Fibroblast of skin of right biceps (primary cell): ENCODE measurements at places on chromosomes 2 and 18.

GRCh38 chr2:68388772-68389171, 23.7 kb downstream of the PLEK start:
- no peak for DNase-seq

GRCh38 chr18:78168526-78168925, 811.1 kb upstream of the SALL3 start:
- DNase-seq, result no peak

DNA sequence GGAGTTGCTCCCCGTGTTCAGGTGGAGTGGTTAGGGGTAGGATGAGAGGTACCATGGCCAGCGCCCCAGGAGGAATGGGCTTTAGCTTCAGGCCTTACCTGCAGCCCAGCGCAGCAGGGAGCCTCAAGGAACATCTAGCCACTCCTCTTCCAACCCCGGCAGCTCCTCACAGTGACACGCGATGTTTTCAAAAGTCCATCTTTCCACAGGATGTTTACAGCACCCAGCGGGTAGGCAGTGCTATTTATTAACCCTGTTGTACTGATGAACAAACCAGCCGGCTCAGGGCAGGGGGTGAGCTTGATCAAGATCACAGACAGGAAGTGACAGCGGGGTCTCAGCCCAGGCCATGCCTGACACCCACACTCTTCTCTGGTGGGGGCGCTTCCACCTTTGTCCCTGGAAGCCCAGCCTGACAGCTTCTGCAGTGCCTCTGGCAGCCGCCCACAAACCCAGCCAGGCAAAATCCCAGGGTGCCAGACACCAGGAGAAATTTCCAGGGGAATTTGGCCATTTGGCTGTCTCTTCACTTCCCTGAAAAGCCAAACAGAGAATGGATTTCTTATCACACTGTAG, 18.4 kb upstream of the PRLH start:
- no peak for DNase-seq

GRCh38 chr2:44277541-44277940, 2.3 kb downstream of the SLC3A1 start:
- DNase-seq, result no peak

DNA sequence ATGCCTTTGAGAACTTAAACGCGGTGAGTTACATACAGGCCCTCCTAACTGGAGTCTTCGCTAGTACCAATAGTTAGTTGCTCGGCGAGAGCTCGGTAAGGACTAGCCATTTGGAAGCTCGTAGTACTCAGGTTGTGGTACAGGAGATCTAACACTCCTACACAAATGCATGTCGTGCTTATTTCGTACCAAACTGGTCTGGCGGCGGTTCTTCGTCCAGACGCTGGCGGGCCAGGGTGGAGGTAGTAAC, 346 bp upstream of the VRK2 start:
- DNase-seq, result no peak

- DNase-seq, result peak; percentile 80
Measured at GRCh38 chr2:23445450-23445868, 60.5 kb downstream of the KLHL29 start.

GRCh38 chr18:6370410-6370809, 44.3 kb downstream of the L3MBTL4 start:
- no peak for DNase-seq

DNA sequence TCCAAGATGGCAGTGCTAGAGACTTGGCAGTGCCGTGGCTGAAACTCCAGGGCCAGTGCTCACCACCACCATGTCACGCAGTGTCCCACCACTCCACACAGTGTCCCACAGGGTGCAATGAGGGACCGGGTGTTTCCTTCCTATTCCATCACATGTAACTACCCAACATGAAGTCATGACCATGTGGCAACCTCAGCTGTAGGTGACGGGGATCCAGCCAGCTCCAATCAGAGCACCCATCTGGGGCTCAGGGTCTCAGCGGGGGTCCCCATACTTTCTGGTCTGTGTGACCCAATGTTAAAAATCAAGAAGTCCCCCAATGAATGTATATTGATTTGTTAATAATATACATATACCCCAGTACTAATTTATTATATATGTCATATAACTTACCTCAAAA, 52.1 kb downstream of the PTGR3 start:
- DNase-seq, result no peak

- no peak for DNase-seq
Measured at GRCh38 chr18:75823471-75823870, 396.0 kb upstream of the SMIM21 start.

- DNase-seq, result no peak
Measured at GRCh38 chr18:76258209-76258608, 236.8 kb downstream of the ZNF516 start.

GRCh38 chr18:58831606-58832005, 33.1 kb upstream of the ZNF532 start:
- peak; percentile 68 for DNase-seq

GRCh38 chr2:36965206-36965605, 1.1 kb downstream of the STRN start:
- no peak for DNase-seq

DNA sequence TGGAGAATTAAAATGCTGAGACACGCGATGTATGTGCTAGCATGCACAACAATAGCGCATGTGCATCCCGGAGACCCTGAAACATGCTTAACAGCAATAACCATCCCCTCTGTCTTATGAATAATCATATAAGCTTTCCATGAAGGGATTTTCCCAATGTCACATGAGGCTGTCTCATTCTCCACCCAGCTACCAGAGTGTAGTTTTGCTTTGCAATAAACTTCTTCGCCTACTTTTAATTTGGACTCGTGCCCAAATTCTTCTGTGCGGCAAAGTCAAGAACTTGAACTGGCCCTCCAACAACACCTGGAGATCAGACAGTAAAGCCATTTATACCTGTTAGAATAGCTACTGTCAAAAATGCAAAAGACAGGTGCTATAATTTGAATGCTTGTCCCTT, 15.5 kb downstream of the LYG1 start:
- DNase-seq, result no peak

DNA sequence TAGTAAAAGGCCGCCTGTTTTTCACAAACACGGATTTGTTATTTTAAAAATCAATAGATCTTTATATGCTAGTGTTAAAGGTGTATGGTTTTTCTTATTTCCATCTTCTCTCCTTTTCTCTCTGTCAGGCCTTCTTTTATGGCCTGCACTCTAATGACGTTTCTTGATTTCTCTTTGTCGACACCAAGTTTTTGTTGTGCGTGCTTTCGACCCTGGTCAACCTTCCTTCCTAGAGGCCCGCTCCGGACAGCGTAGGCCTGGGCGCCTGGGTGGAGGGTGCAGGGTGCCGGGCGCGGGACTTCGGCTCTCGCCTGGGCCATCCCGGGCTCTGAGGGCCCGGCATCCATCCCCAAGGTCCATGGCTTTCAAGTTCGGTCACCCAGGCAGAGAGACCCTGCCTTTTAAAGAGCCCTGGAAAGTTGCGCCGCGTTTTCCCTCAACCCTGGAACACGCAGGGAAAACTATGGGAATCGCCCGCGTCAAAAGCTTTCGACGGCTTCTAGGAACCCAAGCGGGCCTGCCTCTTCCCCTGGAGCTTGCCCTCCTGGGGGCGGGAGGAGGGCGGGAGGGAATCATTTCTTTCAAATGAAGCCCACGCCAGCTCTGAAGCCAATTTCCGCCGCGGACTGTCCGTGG, 4.1 kb upstream of the SATB2 start:
- no peak for DNase-seq

DNA sequence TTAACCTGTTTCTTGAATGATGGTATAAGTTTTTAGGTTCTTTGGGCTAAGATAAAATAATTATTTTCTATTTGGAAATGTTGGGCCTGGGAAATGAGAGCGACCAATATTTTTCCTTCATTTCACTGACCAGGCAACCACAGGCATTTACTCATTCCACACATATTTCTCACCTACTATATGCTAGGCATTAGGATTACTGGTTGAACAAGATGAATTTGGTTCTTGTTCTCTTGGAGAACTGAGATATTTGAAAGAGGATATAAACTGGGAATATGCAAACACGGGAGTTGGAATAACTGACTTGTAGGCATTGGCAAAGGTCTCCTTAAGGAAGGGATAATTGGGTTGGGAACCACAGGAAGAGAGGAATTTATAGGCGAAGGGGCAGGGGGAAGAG, 3.9 kb upstream of the MYL1 start:
- DNase-seq, result no peak

DNA sequence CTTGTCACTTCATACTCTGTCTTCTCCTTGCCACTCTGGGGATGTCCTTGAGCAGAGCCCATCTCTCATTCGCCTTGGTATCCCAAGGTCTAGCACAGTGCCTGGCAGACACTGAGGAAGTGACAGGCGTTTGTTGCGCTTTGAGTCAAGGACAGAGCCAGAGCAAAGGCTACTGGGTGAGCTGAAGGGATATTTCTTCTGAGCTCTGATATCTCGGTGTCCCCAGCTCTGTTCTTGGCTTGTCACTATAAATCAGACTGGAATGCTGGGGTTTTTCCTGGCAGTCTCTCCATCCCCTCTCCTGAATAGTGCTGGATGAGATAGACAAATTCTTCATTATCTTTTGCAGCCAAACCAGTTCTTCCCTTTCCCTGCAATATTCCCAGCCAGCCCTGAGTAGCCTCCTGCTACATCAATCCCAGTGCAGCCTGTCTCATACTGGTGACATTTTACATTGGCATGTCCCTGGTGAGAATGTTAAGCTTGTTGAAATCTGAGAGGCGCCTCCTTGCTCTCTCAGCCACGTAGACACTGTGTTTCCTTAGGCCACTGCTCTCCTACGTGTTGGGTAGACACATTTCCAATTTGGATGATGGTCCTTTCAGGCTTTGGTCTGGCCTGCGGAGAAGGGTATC, 61.7 kb downstream of the CTIF start:
- peak; percentile 71 for DNase-seq

DNA sequence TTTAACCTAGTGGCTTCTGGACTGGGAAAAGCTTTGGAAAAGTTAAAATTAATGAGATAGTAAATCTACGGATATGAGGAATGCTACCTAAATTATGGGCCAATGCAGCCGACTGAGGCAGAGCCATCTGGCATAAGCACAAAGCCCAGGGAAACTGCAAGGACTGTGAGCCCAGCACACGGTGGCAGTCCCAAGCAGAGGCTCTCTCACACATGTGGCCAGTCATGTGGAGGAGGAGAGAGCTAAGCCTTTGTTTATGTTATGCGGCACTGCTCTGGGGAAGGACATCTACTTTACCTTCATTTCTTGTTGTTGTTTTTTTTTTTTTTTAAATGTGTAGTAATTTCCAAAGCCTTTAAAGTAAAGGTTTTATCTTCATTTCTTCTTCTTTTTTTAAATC, 267.0 kb downstream of the STK39 start:
- no peak for DNase-seq

DNA sequence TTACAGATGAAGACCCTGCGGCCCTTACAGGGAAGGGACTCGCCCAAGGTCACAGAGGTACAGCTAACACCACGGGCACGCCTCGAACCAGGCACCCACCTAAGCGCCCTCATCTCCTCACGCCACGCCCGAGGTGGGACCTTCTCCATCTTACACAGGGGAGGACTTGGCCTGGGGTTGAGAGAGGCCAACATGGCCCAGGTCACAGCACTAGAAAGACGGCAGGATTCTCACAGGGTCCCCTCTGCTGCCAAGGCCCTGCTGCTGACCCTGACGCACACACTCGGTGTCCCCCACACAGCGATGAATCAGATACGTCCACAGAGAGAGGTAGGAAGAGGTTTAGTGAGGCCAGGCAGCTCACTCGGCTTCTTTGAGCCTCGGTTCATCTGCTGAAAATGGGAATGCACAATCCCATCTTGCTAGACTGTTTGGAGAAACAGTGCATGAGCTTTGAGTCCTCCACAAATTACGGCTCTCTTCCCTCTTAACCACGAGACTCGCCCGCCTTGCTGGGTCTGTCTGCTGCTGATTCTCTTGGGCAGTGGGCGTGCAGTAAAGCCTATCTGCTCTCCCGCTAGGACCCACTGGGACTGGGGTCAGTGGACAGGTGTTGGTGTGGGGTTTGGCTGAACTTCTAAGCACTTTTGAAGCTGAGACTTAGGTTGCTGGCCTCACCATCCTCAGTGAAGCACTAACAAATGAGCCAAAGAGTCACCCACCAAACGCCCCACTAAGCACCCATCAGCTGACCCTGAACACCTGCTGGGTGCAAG, 79.2 kb downstream of the SMAD7 start:
- DNase-seq, result no peak

DNA sequence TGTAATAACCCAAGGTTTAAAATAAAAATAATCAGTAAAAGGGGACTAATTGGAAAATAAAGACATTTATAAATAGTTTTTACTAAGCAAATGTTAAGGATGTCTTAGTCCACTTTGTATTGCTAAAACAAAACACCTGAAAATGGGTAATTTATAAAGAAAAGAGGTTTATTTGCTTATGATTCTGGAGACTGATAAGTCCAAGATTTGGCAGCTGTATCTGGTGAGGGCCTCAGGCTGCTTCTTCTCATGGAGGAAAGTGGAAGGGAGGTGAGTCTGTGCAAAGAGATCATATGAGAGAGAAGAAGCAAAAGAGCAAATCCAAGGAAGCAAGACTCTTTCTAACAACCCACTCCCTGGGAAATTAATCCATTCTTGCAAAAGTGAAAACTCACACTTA, 299.5 kb downstream of the DSC3 start:
- DNase-seq, result no peak

DNA sequence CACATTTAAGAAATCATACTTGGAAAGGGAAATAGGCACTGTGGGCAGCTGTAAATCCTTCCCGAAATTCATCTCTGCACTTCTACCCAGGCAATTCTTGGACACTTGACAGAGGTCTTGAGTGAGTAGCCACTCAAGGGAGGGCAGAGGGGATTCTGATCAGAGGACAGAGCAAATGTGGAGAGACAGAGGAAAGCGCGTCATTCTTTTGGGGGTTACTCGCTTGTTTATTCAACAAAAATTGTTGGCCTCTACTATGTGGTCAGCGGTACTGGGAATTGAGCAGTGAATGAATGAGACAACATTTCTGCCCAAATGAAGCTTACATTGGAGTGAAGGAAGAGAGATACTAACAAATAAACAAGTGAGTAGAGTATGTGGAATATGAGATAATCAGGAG, 41.4 kb upstream of the YES1 start:
- no peak for DNase-seq

- no peak for DNase-seq
Measured at GRCh38 chr2:129945557-129945956, 33.9 kb upstream of the RAB6C start.

- no peak for DNase-seq
Measured at GRCh38 chr18:57443247-57443646, 8.1 kb downstream of the ONECUT2 start.

DNA sequence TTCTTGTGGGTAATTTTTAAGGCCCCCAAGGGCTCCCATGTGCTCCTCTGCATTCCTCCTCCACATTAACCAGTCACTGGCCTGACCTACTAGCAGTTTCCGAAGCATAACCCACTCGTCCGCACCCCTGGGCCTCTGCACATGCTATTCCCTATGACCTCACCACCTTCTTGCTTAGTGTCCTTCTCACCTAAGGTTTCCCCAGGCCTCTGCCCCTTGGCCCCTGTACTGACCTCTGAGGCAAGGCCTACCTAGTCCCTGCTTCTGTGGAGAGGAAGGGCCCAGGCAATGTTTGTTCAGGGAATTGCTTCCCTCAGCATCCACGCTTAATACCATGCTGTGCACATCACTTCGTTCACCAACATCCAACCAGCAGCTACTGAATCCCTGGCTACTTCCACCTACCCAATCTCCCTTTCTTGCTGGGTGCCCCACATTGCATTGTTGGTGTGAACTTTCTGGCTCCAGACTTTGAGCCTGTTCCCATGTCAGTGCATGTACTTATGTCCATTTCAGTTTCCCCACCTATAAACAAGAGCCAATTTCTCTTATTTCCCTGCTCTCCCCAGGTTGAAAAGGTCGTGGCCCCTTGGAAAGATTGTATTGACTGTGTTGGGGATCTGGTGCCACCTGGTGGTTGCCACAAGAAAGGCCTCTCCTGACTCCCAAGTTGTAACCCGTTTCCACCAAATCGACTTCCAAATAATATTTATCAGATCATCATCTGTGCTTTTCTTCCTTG, 19.2 kb upstream of the TMEM177 start:
- DNase-seq, result peak; percentile 23

- DNase-seq, result no peak
Measured at GRCh38 chr2:8628179-8628865, 53.5 kb upstream of the ID2 start.
